ENCODE measurements at places on chromosomes 4 and X.

- no peak for DNase-seq
Observed at GRCh38 chr4:123444290-123444731, 47.7 kb downstream of the SPRY1 start.

GRCh38 chrX:41353985-41354384 is 20.0 kb downstream of the DDX3X start:
- no peak for DNase-seq

DNA sequence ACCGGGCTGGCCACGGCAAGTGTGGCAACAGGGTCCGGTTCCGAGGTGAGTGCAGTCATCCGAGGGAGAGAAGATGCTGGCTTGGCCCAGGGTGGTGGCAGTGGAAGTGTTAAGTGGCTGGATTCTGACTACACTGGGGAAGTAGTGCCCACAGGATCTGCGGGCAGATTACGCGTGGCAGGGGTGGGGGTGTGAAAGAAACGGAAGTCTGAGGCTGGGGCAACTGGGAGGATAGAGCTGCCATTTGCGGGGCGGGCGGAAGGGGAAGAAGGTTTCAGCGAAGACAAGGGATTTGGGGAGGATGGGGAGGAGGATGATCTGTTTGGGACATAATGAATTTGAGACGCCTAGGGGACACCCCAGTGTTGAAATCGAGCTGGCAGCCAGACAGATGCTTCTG is 5.3 kb downstream of the RS1 start:
- no peak for DNase-seq

- no peak for DNase-seq
Observed at GRCh38 chr4:174260099-174260498, 23.4 kb downstream of the FBXO8 start.

DNA sequence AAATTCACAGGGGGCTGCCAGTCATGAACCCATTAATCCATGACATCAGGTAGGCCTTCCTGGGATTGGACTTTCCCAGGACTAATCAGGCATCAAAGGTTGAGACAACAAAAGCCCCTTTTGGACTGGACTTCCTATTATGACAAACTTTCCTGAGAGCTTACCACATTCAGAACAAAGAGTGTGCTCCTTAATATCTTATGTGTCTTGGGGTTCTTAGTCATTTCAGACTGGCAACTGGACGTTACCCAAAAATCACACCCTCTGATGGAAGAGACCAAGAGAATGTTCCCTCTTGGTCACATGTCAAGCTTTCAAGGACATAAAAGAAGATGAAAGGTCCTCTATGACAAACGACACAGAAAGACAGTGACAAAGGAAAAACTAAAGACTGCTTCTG is 31.6 kb upstream of the PPP1R2C start:
- DNase-seq, result no peak

- DNase-seq, result no peak
Observed at GRCh38 chr4:124946696-124947095, 234.2 kb upstream of the ANKRD50 start.

DNA sequence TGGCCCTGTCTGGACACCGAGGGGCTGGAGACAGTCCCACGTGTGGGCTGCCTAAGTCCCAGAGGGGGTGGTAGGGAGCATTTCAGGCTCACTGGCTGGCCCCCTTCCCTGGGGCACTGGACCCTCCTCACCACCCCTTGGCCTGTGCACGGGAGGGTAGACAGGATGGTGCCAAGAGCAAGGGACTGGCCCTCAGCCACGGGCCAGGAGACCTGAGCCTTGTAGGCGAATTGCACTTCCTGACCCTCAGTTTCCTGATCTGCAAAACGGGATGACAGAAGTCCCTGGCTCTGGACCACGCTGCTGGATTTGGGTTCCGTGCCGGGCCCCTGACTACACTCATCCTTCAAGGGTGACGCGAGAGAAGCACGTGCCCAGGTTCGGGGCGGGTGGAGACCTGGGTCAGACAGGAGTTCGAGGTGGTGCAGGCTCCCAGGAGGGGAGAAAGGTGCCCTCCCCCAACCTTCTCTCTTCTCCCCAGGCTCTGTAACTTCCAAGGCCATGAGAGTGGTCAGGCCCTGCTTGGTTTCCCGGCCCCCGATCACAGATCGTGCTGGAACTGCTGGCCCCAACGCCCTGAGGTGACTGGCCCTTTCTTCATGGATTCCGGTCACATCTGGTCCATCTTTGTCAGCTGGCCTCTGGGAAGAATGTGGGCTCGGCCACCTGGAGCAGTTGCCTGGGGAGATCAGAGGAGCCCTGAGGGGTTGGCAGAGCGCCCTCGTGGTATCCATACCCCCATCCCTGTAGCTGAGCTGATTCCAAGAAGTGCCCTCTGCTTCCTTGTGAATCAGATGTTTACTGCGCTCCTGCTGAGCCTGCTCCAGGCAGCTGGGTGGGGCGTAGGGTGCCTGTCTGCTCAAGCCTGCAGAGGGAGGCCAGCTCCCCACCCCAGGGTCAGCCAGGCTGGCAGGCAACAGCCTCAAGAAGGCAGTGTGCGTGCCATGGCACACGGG is 3.3 kb downstream of the SH3BP2 start:
- DNase-seq, result no peak

- no peak for DNase-seq
Observed at GRCh38 chr4:85086721-85087120, 120.2 kb upstream of the WDFY3 start.

DNA sequence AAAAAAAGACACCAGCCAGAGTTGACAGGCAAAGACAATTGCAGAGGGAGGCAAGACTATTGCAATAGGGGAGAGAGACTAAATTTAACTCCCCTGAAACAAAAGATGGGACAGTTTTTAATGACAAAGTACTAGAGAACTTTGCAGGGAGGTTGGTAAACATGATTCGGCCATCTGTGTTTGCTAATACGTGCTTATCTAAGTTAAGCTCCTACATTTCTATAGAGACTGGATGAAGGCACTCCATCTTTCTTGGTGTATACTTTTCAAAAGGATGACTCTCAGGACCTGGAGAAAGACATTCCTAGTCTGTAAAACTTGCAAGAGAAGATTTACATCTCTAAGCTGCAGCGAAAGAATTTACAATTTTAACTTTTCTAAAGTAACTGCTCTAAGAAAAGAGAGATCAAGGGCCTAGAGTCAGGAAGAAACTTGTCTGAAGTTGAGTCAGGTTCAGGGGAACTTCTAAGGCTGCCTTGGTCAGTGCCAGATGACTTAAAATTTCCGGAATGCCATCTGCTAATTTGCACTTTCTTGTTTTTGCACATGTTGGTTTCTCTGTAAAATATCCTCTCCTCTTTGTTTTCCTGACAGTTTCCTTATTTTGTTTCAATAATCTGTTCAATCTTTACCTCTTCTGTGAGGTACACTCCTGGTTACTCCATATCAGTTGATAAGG is 10.6 kb downstream of the ADAM29 start:
- DNase-seq, result no peak

- DNase-seq, result no peak
Observed at GRCh38 chrX:119402588-119402987, 3.5 kb downstream of the SLC25A43 start.

GRCh38 chr4:1576961-1577821 is 106.9 kb downstream of the FAM53A start:
- DNase-seq, result no peak

- no peak for DNase-seq
Observed at GRCh38 chr4:147578051-147578476, 39.1 kb upstream of the TMEM184C start.

- DNase-seq, result no peak
Observed at GRCh38 chr4:110793890-110794554, 171.1 kb upstream of the PITX2 start.

GRCh38 chr4:48899432-48899749 is 7.2 kb downstream of the OCIAD2 start:
- DNase-seq, result no peak
